ENCODE measurements at places on chromosomes 13 and 19. TPM values are rescaled to one million over a fixed set of nuclear protein-coding genes. Genes with fewer than 3 reads are reported as not detected.

TPTE2 gene
- total RNA-seq, result not detected

SIGLEC7 gene
- total RNA-seq, result not detected

CYP2F1 gene
- not detected for total RNA-seq

LIN37 gene
- total RNA-seq, result 8.2 TPM

PAK4 gene
- total RNA-seq, result 16.2 TPM

FGF22 gene
- total RNA-seq, result 1.3 TPM

BCKDHA gene
- 53.1 TPM for total RNA-seq

NALCN gene
- total RNA-seq, result 6.4 TPM

MUC16 gene
- total RNA-seq, result 0.15 TPM

GRIK5 gene
- not detected for total RNA-seq

TNNI3 gene
- 40.1 TPM for total RNA-seq

MAB21L1 gene
- total RNA-seq, result not detected

DDA1 gene
- total RNA-seq, result 87.9 TPM

IRGC gene
- not detected for total RNA-seq

GET3 gene
- total RNA-seq, result 264 TPM

ZNF723 gene
- not detected for total RNA-seq

All from PC-3 (cell line).